SK-N-SH (cell line): ENCODE measurements at places on chromosomes 16 and 17. TPM values are rescaled to one million over a fixed set of nuclear protein-coding genes. Genes with fewer than 3 reads are reported as not detected.

GRCh38 chr17:21218831-21219380 is 4.9 kb upstream of the TMEM11 start:
- no peak overlapping the region for H3K27ac ChIP-seq
- no peak overlapping the region for H3K4me3 ChIP-seq
- no peak for DNase-seq
- peaks cover 6% of the 10 kb centered on the region; the same call in 1 of the 2 replicates for H3K4me1 ChIP-seq
- no peaks in the 10 kb centered on the region for H3K27me3 ChIP-seq

- DNase-seq, result peak; percentile 63
- peak overlapping the region; percentile 90 for H3K4me3 ChIP-seq
- peaks cover 5% of the 10 kb centered on the region for H3K36me3 ChIP-seq
These were observed 593 bp downstream of the CDIPT start for GRCh38 chr16:29862383-29862883.

DNA sequence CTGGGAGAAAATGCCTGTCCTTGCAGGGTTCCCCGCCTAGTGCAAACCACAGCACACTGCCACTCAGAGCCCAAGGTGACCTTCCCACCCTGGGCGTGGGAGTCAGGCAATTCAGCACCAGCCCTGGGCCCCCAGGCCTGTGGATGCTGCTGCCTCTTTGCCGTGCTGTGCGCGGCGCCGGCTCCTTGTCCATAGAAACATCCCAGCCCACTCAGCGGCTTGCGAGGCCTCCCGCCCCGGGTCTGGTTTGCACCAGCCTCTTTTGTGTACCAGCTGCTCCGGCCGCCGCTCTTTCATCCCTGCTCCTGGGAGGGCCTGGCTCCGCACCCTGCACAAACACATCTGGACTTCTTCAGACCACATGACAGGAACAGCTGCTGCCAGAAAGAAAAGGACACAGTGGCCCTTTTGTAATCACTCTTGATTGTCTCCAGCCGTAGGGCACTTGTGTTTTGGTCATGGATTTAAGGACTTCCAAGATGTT is 75.4 kb upstream of the SDK2 start:
- no peaks in the 10 kb centered on the region for H3K4me1 ChIP-seq
- H3K27me3 ChIP-seq, result no peaks in the 10 kb centered on the region
- DNase-seq, result peak; percentile 96
- H3K27ac ChIP-seq, result no peak overlapping the region
- H3K4me3 ChIP-seq, result no peak overlapping the region
- no peaks in the 10 kb centered on the region for H3K36me3 ChIP-seq

DNA sequence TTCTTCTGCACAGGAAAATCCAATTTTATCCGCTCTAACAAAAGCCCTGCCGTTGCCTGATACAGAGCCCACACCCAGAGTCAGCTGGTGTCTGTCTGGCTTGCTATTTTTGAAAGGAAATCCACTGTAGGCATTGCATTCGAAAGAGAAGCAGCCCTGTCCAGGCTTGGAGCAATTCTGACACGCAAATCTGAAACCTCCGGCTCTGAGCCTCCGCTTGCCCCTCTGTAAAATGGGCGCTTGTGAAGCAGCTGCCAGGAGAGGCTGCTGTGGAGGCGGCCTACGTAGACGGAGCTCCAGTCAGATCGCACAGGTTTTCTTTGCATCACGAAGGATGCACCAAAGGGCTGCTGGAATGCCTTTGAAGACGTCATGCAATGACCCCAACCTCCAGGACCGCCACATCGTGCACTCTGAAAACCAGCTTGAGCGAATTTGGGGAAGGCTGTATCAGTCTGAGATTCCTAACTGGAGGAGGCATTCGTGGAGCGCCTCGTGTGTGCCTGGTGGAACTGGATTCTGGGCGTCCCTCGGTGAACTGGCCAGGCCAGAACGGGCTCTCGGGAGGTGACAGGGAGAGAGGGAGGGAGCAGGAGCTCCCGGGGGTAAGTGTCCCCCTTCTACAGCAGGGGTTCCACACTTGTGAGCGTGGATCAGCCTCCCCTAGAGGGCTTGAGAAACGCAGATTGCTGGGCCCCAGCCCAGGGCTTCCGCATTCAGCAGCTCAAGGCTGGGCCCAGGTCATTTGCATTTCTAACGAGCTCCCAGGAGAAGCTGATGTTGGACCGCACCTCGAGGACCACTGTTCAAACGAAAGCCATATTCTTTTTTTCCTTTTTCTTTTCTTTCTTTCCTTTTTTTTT is 215.5 kb downstream of the MRTFB start:
- H3K4me3 ChIP-seq, result peak overlapping the region; percentile 84
- H3K4me1 ChIP-seq, result no peaks in the 10 kb centered on the region
- no peaks in the 10 kb centered on the region for H3K36me3 ChIP-seq
- H3K27ac ChIP-seq, result peak overlapping the region; percentile 16; the same call in 1 of the 2 replicates
- no peaks in the 10 kb centered on the region for H3K27me3 ChIP-seq
- DNase-seq, result no peak

GRCh38 chr16:3471518-3472176 is 23.6 kb downstream of the C16orf90 start:
- no peaks in the 10 kb centered on the region for H3K27me3 ChIP-seq
- no peak for DNase-seq
- H3K4me1 ChIP-seq, result no peaks in the 10 kb centered on the region
- no peaks in the 10 kb centered on the region; the same call in 1 of the 2 replicates for H3K36me3 ChIP-seq
- H3K4me3 ChIP-seq, result no peak overlapping the region

DNA sequence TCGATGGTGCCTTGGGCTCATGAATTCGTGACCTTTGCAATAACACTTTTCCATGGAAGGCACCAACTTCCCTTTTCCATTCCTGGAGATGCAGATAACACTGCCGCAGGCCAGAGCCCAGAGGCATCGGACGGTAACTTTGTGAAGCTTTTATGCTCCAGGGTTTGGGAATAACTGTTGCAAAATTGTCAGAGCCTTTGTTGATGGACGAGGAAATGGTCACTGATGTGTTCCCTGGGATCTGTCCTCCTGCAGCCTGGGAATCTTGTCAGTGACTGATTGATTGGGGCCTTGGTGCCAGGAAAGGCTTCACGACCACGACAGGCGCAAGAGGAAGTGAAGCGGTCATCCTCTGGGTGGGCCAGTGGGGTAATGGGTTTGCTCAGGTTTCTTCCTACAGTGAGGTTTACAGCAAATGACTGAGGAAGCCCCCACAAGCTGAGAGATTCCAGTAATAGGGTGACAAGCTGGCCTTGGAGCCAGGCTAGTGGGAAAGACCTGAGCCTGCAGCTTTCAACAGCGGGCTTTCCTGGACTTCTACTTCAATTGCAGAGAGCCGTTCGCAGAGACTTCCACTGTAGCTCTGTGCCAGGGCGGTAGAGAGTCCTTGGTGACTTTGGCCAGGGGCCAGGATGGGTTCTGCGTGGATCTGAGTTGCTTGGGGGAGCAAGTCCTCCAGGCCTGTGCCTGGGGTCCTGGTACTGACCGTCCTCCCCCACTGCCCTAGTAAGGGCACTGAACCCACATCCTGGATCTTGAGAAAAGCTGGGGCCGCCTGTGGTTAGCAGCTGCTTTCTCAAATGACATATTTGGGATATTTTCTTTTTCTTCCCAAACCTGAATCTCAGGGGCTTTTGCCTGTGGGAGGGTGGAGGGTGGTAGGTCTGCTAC is 37.6 kb downstream of the PGS1 start:
- peaks cover 10% of the 10 kb centered on the region; the same call in 1 of the 2 replicates for H3K4me1 ChIP-seq
- no peak for DNase-seq
- H3K27ac ChIP-seq, result no peak overlapping the region; the same call in 1 of the 2 replicates

GRCh38 chr17:47884905-47885730 is 10.9 kb upstream of the SP2 start:
- no peak overlapping the region for H3K4me3 ChIP-seq
- H3K27me3 ChIP-seq, result peaks cover 9% of the 10 kb centered on the region; the same call in 1 of the 2 replicates
- H3K36me3 ChIP-seq, result no peaks in the 10 kb centered on the region
- H3K4me1 ChIP-seq, result no peaks in the 10 kb centered on the region
- DNase-seq, result no peak

GRCh38 chr16:69542974-69543373 is 22.8 kb upstream of the NFAT5 start:
- no peaks in the 10 kb centered on the region for H3K36me3 ChIP-seq
- H3K4me1 ChIP-seq, result no peaks in the 10 kb centered on the region
- no peaks in the 10 kb centered on the region for H3K27me3 ChIP-seq
- H3K4me3 ChIP-seq, result no peak overlapping the region
- H3K27ac ChIP-seq, result no peak overlapping the region

DNA sequence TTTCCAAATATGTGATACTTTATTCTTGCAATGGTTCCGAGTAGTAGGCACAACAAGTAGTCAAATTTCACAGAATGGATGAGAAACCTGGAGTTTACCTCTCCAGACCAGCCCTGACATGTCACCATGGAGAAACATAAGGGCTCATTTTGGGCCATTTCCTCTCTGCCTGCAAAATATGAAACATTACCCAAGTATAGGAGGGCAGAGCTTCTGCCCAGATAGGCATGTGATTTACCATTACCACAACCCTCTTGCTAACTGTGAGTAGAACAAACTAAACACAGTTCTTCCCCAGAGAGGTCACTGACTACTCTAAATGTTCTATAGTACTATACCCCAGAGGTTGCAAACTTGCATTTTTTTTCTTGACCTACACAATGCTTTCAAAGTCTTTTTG is 15.7 kb upstream of the KPNB1 start:
- H3K27ac ChIP-seq, result no peak overlapping the region
- H3K27me3 ChIP-seq, result no peaks in the 10 kb centered on the region
- peaks cover 4% of the 10 kb centered on the region; the same call in 1 of the 2 replicates for H3K4me1 ChIP-seq
- no peak overlapping the region for H3K4me3 ChIP-seq
- H3K36me3 ChIP-seq, result peaks cover 11% of the 10 kb centered on the region

- H3K4me1 ChIP-seq, result peaks cover 6% of the 10 kb centered on the region; the same call in 1 of the 2 replicates
- no peak for DNase-seq
- no peak overlapping the region for H3K27ac ChIP-seq
- H3K36me3 ChIP-seq, result no peaks in the 10 kb centered on the region
These were observed 2.2 kb upstream of the TLCD3B start for GRCh38 chr16:30033270-30033669.

- H3K4me1 ChIP-seq, result no peaks in the 10 kb centered on the region
- H3K27ac ChIP-seq, result no peak overlapping the region
- H3K4me3 ChIP-seq, result no peak overlapping the region
These were observed 12.0 kb upstream of the BRIP1 start for GRCh38 chr17:61875285-61875684.

DNA sequence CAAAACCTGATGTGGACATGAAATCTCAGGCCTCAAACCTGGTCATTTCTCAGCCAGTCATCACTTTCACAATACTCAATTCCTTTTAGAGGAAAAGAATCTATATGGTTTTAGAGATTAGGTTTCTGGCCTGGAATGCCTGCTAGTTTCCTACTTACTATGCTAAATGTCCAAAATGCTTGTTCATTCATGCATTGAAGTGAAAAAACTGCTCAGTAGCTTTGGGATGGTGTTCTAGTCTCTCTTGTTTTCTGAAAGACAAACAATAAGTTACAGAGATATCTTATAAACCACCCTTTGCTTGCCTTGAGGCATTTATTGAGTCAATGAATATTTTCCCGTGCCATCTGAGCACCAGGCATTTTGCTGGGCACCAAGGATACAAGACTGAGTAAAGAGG is 1146.5 kb upstream of the GOT2 start:
- no peak for DNase-seq
- no peak overlapping the region for H3K27ac ChIP-seq
- no peaks in the 10 kb centered on the region for H3K27me3 ChIP-seq
- no peaks in the 10 kb centered on the region for H3K4me1 ChIP-seq
- H3K4me3 ChIP-seq, result no peak overlapping the region
- no peaks in the 10 kb centered on the region for H3K36me3 ChIP-seq

DNA sequence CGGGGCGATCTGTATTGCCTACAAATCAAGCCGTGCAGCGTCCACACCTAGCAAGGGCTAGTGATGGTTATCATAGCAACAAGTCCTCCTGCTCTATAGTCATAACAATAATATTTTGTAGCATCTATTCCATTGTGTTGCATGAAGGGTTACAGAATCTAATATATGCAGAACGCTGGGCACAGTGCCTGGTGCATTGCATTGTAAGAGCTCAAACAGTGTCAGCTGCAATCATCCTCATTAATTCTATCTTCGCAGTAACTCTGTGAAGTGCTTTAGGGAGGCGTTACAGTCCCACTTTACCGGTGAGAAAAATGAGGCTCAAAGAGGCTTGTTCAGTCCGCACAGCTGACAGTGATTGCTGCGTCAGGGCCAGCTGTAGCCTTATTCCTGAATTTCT is 149.4 kb downstream of the RBFOX1 start:
- no peak for DNase-seq
- no peaks in the 10 kb centered on the region for H3K27me3 ChIP-seq
- H3K36me3 ChIP-seq, result no peaks in the 10 kb centered on the region

- no peak overlapping the region for H3K27ac ChIP-seq
- H3K4me1 ChIP-seq, result no peaks in the 10 kb centered on the region
- H3K4me3 ChIP-seq, result no peak overlapping the region
- no peaks in the 10 kb centered on the region for H3K27me3 ChIP-seq
These were observed 107.1 kb downstream of the ADAMTS18 start for GRCh38 chr16:77327717-77328116.

GRCh38 chr16:83682116-83682867 is 125.5 kb upstream of the HSBP1 start:
- H3K27ac ChIP-seq, result no peak overlapping the region
- no peak for DNase-seq
- H3K27me3 ChIP-seq, result no peaks in the 10 kb centered on the region

GRCh38 chr16:17440131-17440530 is 30.6 kb downstream of the XYLT1 start:
- no peaks in the 10 kb centered on the region for H3K4me1 ChIP-seq
- H3K36me3 ChIP-seq, result no peaks in the 10 kb centered on the region
- no peak for DNase-seq
- H3K27me3 ChIP-seq, result no peaks in the 10 kb centered on the region
- no peak overlapping the region for H3K4me3 ChIP-seq

DNA sequence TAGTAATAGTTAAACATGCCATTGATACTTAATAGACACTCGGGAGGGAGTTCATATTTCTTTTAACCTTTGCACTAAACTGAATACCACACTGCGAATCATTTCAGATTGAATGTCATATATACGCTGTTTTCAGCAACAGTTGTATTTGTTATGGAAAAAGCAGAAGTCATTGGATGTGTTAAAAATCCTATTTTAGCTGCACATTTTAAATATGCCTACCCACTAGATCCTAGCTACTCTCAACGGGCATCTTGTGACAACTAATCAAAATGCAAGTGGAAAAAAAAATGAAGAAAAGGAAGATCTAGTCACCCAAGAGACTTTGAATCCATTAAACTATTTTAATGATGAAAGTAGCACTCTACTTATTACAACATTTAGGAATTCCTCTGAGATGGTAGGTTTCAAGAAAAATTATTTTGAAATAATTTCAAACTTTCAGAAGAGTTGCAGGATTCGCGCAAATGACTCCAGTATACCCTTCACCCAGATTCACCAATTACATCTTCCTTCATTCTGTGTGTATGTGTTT is 51.4 kb upstream of the MNT start:
- peaks cover 11% of the 10 kb centered on the region; the same call in 1 of the 2 replicates for H3K4me1 ChIP-seq
- no peak for DNase-seq
- no peaks in the 10 kb centered on the region for H3K27me3 ChIP-seq
- no peak overlapping the region for H3K4me3 ChIP-seq

The HOXB7 gene
- polyA plus RNA-seq, result not detected in 2 replicates

The AANAT gene
- 0.26 TPM in 1 of 2 replicates, not detected in the other for polyA plus RNA-seq

The C17orf78 gene
- polyA plus RNA-seq, result not detected in 2 replicates

The AOC3 gene
- polyA plus RNA-seq, result 0.03 and 0.08 TPM in 2 replicates

The APOBR gene
- 0.03 TPM in 1 of 2 replicates, not detected in the other for polyA plus RNA-seq

The RHOT2 gene
- polyA plus RNA-seq, result 229 and 255 TPM in 2 replicates
